Inflammatory macrophage treated with lipopolysaccharide for 1 hour (primary cell): ENCODE measurements at places on chromosomes 11 and 22.

- DNase-seq: no peak
These were observed 165.3 kb downstream of the TTC28 start for GRCh38 chr22:28514321-28514821.

GRCh38 chr11:76626921-76627401 lies 43.6 kb downstream of the LRRC32 start:
- peak; percentile 94 for DNase-seq

GRCh38 chr11:65169164-65169641 lies 830 bp upstream of the SPDYC start:
- DNase-seq: no peak

DNA sequence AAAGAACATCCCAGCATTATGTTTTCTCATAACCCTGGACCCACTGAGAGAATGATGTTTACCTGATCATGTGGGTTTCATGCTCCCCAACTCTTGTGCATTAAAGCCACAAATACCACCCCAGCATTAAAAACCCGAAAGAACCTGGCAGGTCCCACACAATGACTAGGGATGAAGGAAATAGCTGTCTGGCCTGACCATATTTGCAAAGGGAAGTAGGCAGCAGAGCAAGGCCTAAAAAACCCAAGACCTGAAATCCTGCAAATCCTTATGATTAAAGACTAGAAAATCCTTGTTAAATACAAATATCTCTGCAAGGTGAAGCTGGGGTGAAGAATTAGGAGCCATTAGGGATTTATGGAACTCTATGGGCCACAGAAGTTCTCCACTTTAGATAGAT lies 23.7 kb downstream of the PAK1 start:
- no peak for DNase-seq

DNA sequence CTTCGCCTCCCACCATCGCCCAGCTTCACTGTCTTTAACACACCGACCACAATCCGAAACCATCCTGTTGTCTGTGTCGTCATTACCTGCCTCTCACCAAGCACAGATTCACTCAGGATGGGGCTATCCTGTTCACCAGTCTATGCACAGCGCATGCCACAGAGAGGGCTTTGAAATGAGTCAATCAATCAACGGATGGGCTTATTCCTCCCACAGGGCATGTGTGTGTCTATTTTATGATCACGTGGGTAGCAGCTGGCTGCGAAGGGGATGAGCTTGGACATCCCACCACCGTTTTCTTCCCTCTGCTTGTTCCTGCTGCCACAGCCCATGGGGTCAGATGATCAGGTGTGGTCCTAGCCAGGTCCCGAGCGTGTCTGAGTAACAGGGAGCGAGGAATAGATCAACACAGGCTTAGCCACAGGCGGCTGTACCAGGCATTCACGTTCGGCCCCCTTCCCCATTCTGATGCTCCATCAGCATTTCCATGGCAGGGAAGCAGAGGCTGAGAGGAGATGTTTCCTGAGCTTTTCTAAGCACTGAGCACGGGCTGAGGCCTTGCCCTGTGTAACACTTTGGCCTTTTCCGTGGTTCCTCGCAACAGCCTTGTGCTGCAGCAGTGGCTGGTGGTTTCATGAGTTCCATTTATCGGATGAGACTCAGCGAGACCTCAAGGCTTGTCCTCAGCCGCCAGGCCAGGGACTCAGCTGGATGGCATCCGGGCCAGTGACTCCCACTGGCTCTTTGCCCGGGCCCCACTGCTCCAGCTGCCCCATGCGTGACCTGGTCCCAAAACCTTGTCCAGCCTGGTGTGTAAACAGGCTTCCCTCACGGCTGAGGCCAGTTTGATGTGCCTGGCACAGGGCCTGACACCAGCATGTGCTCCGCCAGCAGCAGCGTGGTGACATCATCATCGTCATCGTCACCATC lies 48.1 kb upstream of the FGF3 start:
- no peak for DNase-seq

DNA sequence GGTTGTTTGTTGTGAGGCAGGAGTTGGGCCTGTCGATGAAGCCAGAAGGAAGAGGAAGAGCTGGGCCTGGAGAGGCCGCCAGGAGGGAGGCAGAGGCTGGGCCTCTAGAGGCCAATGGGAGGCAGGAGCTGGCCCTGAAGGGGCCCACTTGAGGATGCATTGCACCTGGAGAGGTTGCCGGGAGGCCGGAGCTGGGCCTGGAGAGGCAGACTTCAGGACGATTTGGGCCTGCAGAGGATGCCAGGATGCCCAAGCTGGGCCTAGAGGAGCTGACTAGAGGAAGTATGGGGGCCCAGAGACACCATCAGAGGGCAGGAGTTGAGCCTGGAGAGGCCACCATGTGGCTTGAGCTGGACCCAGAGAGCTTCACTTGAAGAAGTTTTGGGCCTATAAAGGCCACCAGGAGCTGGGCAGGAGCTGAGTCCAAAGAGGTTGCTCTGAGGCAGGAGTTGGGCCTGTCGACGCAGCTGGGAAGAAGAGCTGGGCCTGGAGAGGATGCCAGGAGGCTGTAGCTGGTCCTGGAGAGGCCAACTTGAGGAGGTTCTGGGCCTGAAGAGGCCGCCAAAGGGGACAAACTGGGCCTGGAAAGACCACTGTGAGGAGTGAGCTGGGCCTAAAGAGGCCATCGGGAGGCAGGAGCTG lies 39.0 kb downstream of the OR4C45 start:
- no peak for DNase-seq
